Stimulated activated CD4-positive, alpha-beta T cell treated with anti-CD3 and anti-CD28 coated beads, TNF-alpha, amount 100 ng/mL, for 48 hours (primary cell): ENCODE measurements at places on chromosomes 5 and 9.

GRCh38 chr5:31449174-31449573 lies 82.7 kb downstream of the DROSHA start:
- DNase-seq = no peak

DNA sequence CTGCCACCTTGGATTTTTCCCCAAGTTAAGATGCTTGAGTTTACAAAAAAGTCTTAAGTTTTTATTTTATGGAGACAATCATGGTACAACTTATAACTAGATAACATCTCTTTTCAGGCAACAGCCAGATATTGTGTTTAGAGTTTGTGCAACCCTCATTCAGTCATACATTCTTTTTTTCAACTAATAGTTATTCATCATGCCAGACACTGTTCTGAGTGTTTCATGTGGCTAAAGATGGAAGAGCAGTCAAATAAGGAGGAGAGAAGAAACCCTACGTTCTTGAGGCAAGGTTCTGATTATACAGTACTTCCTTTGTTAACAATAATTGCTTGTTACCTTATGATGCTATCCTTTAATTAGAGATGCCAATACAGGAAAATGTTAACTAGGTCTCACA lies 42.1 kb upstream of the ZNF462 start:
- DNase-seq = no peak

DNA sequence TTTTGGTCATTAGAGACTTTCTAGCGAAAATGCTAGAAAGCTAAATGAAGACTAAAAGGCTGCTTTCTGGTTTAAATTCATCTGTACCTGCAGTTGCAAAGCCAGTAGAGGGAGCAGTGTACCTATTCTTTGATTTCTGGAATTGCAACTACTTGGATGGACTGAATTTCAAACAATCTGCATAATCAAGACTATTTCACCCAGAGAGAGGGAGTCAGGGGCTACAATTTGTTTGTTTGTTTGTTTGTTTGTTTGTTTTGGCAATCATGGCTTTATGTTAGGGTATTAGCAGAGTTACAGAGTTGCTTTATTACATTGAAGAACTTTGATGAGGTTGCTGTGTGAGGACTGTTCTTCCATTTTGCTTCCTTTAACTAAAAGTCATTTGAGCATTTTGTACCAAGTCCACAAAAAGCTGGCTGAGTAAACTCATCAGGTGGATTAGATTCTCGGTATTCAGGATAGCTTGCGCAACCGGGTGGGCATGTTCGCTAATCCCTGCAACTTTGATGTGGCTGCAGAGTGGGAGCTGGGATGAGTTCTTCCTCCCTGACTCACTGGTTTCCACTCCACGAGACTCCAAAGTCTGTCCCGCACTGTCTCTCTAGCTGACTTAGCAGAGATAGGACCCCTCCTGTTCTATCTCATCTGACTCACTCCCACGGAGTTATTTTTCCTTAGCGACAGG lies 80.0 kb upstream of the TUT7 start:
- no peak for DNase-seq

- DNase-seq = no peak
These were observed 11.5 kb upstream of the IRX2 start for GRCh38 chr5:2762744-2763532.

GRCh38 chr5:68416714-68417113 lies 201.2 kb downstream of the PIK3R1 start:
- no peak for DNase-seq

DNA sequence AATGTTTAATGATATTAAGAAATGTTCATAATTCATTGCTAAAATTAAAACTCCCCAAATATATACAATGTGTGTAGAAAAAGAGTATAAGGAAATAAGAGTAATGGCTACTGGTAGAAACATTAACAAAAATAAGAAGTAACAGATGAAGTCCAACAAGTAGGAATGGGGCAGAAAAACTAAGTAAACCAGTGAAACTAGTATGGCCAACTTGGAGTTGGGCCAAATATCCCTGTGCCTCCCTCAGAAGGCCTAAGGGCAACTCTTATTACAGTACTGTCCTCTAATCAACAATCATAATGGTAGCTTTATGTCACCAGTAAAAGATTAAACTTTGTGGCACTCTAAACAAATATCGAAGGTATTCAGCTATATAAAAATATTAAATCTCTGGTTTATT lies 93.5 kb downstream of the SSBP2 start:
- DNase-seq = no peak

DNA sequence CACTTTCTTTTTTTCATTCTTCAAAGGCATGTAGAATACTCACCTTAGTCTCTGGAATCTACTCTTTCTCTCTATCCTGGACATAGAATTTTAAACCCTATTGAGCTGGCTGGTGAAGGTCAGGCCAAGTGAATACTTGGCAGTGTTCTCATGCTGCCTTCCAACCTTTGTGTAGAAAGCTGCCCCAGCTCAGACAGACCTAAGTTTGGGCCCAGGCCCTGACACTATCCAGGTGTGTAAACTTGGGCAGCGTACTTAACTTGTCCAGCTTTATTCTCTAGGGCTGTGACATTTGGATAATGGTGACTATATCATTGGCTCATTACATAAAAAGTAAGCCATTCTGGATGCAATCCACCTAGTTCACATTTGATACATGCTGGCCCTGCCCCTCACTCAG lies 298.3 kb downstream of the IRX1 start:
- DNase-seq = no peak

- DNase-seq = no peak
These were observed 314.5 kb downstream of the TMEM161B start for GRCh38 chr5:87954121-87954520.

DNA sequence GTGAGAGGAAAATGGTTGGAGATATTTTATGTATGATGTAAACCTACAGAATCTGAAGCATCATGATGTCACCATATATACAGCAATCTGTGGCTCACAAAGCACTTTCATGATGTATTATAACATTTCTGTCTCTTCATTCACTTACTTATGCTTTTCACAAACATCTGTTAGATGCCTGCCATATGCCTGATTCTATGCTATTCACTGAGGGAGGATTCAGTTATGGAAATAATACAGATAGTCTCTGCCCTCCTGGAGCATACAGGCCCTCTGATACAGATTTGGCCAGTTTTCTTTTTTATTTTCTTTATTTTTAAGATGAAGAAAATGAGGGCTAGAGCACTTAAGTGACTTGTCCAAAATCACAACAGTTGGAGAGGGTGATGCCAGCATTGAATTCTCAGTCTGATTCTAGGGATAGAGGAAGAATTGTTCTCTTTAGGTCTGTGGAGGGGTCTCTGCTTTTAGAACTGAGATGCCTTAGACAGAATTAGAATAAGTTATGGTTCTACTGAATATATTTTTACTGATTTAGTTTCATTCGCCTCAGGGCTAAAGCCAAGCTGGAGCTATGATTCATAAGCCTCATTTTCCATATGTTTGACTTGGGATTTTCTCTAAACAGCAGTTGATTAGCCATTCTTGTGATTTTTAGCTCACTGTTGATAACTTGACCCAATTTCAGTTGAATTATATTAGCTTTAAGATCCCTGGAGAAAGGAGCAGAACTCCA lies 636.4 kb downstream of the PRELID2 start:
- DNase-seq = no peak

- no peak for DNase-seq
These were observed 138.4 kb upstream of the DAPK1 start for GRCh38 chr9:87359264-87359663.

DNA sequence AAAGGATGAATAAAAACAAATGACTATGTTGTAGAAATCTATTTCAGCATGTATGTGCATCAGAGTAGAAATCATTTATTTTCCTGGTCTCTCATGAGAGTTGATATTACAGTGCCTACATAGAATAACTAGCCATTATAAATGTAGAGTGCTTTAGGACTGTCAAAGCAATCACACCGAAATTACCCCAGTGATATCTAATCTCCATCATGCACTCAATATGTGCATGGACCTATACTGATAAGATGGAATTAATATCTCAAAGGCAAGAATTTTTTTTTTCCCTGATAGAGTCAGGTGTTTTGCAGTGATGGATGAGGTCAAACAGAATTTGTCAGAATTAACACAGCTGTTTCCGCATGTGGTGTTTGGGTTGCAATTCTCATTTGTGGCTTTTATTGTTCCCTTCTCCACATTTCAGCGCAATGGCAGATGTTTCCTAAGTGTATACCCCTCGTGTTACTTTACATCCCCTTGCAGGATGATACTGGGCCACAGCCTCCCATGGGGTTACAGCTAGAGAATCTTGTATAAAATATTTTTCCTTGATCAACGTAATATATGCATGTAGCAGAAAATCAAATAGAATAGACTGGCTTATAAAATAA lies 298.8 kb downstream of the RASEF start:
- DNase-seq = no peak

GRCh38 chr9:110048976-110049698 lies 158.8 kb downstream of the C9orf152 start:
- no peak for DNase-seq

DNA sequence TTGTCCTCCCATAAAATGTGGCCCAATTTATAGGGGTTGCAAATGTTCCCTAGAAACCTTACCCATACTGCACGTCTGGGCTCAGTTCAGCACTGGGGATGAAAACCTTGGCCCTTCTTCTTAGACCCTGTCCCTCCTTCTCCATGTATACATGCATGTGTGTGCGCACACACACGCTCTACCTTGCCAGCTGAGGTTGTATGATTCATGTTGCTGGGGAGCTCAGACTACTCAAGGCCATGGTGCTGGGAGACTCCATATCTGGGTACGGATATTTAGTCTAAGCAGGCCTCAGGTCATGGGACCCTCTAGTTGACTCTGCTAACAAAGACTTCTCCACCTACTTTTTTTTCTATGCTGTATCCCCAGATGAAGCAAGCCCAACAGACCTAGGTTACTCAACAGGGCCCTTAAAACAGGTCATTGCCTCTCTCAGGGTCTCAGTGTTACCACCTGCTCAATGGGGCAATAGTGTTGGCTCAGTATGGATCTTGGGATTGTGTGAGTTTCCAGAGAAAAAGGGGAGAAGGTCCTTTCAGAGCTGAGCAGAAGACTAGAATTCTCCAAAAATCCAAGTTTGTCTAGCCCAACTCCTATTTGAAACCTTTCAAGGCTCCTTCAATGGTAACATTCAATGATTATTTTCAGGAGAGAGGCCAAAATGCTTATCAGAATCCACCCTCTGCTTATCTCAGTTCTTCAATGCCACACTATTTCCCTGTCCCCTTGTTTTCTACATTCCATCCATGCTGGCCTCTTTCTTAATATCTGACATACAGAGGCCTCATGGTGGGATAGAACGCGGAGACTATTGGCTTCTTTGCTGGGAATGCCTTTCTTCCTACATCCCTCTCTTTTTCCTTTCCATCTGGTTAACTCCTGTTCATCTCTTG lies 123.6 kb upstream of the PITX1 start:
- no peak for DNase-seq

- DNase-seq = no peak
These were observed 43.0 kb upstream of the PCAT7 start for GRCh38 chr9:94511955-94512265.

DNA sequence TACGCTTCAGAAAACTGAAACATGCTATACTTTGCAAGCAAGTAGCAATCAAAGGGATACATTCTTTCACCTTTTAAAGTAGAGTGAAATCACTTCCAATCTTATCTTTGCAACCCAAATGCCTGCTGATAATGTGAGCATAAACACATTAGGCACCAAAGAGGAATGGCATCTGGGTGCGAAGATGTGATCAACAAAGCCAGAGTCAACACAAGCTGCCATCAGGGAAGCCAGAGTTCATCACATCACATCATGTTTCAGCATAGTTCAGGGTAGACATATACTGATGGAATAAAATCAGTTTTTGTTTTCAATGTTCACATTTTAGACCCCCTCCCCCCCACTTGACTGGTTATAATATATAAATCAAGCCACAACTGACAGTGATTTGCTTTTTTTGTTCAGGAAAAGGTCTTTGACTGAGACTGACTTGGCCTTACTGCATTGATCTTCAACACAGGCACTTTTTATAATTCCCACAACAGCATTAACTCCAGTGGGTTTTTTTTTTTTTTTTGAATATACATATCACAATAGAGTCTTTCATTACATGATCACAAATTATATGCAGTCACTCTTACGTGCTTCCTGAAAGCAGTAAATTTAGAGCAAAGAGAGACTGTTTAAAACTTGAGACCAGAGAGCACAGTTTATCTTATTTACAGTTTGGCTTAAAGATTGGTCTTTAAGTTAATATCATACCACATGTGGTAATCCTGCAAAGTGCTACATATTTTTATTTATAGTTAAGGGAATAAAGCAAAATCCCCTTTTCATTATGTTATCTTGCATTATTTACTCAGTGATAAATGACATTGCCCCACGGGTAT lies 20.3 kb downstream of the AOPEP start:
- no peak for DNase-seq

DNA sequence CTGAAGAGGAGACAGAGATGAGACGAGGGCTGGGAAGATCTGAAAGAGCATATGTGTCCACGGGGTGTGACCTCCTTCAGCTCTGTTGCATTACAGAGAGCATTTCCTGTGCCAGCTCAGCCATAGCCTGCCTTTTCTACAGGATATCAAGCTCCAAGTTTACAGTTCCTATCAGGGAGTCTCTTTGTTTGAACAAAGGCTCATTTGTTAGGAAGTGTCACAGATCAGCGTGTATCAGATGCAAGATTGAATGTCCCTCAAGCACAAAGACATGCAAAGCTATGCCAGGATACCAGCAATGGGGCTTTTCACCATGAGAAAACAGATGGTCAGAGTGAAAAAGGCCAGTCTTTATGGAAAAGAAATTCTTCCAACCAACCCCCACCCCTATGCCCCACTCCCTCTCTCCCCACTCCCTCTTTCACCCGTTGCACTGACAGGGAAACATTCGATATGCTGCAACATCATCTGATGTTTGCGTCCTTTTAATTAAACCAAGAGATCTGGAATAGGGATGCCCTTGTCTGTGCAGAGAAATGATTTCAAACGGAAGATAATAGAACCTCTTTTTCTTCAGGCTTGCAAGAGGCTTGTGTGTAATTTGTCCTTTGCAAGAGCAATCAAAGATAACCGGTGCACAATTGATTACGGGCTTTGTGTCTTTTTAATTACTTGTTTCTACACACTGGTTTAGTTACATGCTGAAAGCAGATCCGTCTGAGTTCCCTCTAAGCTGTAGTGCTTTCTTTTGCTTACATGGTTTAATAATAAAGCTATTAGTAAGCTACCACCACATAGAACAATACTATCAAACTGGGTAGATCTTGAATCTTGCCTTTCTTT lies 263.1 kb upstream of the RGMB start:
- no peak for DNase-seq

GRCh38 chr5:32909207-32909606 lies 198.1 kb downstream of the NPR3 start:
- no peak for DNase-seq

- no peak for DNase-seq
These were observed 74.8 kb upstream of the TGFBR1 start for GRCh38 chr9:99030092-99030511.

GRCh38 chr5:10913181-10913810 lies 152.3 kb upstream of the DAP start:
- DNase-seq = no peak

- DNase-seq = no peak
These were observed 1010.2 kb upstream of the DMAC1 start for GRCh38 chr9:8809741-8810140.

DNA sequence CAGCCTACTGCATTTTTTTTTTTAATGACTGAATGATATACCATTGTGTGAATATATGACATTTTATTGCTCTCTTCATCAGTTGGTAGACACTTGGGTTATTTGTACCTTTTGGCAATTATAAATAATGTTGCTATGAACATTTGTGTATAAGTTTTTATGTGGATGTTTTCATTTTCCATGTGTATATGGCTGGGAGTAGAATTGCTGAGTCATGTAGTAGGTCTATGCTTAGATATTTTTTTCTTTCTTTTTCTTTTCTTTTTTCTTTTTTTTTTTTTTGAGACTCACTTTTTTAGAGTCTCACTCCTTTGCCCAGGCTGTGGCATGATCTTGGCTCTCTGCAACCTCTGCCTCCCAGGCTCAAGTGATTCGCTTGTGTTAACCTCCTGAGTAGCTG lies 32.9 kb upstream of the FAM120AOS start:
- no peak for DNase-seq
